Mesothelial cell of epicardium (in vitro differentiated cells): ENCODE measurements at places on chromosomes 7 and 10. TPM values are rescaled to one million over a fixed set of nuclear protein-coding genes. Genes with fewer than 3 reads are reported as not detected.

DNA sequence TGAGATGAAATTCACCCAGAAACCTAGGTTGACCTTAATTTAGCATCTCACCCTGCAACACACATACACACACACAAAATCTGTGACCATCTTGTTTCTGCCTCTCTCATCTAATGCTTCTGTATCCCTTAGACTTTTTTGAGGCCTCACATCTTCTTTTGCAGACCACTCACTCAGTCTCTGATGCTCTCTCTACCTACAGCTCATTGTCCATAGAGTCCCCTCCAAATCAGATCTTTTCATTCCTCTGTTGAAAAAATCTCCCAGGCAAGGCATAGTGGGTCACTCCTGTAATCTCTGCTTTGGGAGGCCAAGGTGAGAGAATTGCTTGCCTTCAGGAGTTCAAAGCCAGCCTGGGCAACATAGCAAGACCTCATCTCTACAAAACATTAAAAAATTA is 17.6 kb upstream of the PAX2 start:
- H3K4me3 ChIP-seq = no peak overlapping the region
- no peak for DNase-seq
- no peaks in the 10 kb centered on the region for H3K36me3 ChIP-seq
- H3K27ac ChIP-seq = no peak overlapping the region
- H3K4me1 ChIP-seq = peaks cover 34% of the 10 kb centered on the region

GRCh38 chr7:98348726-98349474 is 52.0 kb downstream of the BAIAP2L1 start:
- DNase-seq = no peak
- peaks cover under 1% of the 10 kb centered on the region for H3K4me1 ChIP-seq

DNA sequence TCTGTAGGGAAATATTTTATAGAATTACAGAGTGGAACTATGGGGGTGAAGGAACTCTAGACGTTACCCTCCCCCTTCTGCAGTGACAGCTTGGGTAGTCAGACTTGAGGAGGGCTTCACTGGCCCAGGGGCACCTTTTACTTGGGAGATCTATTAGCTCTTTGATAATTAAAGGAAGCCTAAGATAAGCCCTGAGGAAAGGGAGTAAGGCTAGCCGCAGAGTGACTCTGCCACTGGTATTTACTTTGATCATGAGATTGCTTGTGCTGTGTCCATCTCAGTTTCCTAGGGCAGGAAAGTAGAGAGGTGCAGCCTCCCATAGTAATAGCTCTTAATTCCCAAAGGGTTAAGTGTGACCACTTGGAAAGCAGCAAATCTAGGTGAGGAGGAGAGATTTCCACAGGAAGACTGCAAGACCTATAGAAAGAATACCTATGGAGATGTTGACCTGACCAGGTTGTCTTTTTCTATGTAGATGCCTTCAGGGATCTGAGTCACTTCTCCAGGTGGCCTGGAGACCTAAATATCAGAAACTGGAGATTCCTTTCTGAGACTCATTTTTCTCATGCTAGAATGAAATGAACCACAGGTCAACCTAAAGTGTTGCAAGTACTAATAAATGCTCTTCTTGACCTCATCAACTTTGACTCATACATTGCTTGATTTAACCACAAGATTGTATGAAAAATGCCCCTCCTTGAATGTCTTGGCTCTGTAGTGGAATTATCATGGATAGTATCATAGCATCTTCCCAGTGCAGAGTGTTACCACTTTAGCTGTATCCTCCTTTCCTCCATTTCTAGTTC is 447.3 kb upstream of the GHITM start:
- DNase-seq = no peak
- no peaks in the 10 kb centered on the region for H3K36me3 ChIP-seq
- no peaks in the 10 kb centered on the region for H3K27me3 ChIP-seq
- H3K4me1 ChIP-seq = no peaks in the 10 kb centered on the region

GRCh38 chr7:128155100-128155740 is 85.9 kb upstream of the LEP start:
- H3K4me1 ChIP-seq = no peaks in the 10 kb centered on the region
- peaks cover 80% of the 10 kb centered on the region for H3K27me3 ChIP-seq
- no peak overlapping the region for H3K4me3 ChIP-seq

GRCh38 chr10:88038268-88038667 is 174.8 kb downstream of the PTEN start:
- no peak overlapping the region for H3K4me3 ChIP-seq
- H3K27me3 ChIP-seq = no peaks in the 10 kb centered on the region
- no peak overlapping the region for H3K27ac ChIP-seq
- no peaks in the 10 kb centered on the region for H3K36me3 ChIP-seq

DNA sequence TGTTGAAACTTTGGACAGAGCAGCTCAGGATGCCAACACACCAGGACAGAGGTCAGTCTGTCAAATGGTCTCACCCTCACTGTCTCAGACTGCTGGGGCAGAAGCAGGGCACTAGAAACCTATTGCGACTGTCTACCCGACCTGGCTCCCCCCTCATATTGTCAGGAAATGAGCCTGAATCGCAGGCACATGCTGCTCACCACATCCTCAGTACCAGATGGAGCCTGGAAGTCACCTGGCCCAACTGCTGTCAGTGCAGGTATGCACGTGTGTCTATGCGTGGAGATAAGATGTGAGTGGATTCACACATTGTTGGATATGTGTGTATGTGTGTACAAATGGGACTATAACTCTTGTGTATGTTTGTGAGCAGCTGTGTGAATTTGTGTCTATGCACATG is 3.2 kb upstream of the CDHR1 start:
- DNase-seq = no peak
- no peaks in the 10 kb centered on the region for H3K36me3 ChIP-seq
- no peak overlapping the region for H3K27ac ChIP-seq
- H3K27me3 ChIP-seq = peaks cover 67% of the 10 kb centered on the region

GRCh38 chr10:112711366-112711765 is 238.7 kb upstream of the TCF7L2 start:
- H3K4me3 ChIP-seq = no peak overlapping the region
- peaks cover 19% of the 10 kb centered on the region for H3K4me1 ChIP-seq
- H3K36me3 ChIP-seq = peaks cover 5% of the 10 kb centered on the region
- H3K27me3 ChIP-seq = no peaks in the 10 kb centered on the region

DNA sequence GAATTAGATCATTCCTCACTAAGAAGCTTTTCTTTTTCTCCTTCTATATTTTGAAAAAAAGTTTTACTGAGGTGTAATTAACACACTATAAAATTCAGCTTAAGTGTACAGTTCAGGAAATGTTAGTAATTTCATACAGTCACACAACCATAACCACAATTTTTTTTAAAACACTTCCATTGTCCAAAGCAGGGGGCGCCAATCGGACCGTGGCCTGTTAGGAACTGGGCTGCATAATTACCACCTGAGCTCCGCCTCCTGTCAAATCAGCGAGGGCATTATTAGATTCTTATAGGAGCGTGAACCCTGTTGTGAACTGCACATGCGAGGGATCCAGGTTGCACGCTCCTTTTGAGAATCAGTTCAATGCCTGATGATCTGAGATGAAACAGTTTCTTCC is 427.1 kb downstream of the TFEC start:
- no peaks in the 10 kb centered on the region for H3K27me3 ChIP-seq
- no peaks in the 10 kb centered on the region for H3K4me1 ChIP-seq
- no peaks in the 10 kb centered on the region for H3K36me3 ChIP-seq
- H3K4me3 ChIP-seq = no peak overlapping the region

DNA sequence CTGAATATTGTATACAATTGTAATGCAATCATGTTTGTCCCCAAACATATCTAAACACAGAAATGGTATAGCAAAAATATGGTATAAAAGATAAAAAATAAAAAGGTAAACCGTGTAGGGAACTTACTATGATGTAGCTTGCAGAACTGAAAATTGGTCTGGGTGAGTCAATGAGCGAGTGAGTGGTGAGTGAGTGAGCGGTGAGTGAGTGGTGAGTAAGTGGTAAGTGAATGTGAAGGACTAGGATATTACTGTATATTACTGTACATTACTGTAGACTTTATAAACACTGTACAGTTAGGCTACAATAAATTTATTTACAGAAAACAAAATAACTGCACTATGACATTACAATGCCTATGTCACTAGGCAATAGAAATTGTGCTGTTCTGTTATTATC is 1163.2 kb upstream of the SORCS1 start:
- H3K27ac ChIP-seq = no peak overlapping the region
- peaks cover 27% of the 10 kb centered on the region for H3K4me1 ChIP-seq
- DNase-seq = no peak
- H3K27me3 ChIP-seq = peaks cover 7% of the 10 kb centered on the region
- no peaks in the 10 kb centered on the region for H3K36me3 ChIP-seq
- no peak overlapping the region for H3K4me3 ChIP-seq

RASSF4 gene
- total RNA-seq = 15.4 to 16.6 TPM (median 16.3 TPM) in 3 replicates

STEAP1B gene
- total RNA-seq = 0.29 to 0.58 TPM in 2 of 3 replicates, not detected in the other

GALNT17 gene
- total RNA-seq = 2.7 to 3.2 TPM (median 2.9 TPM) in 3 replicates

CCDC172 gene
- total RNA-seq = not detected in 3 replicates

FAM131B gene
- total RNA-seq = 5.6 to 6.1 TPM (median 5.8 TPM) in 3 replicates

OR2A42 gene
- 0.09 to 0.50 TPM (median 0.22 TPM) in 3 replicates for total RNA-seq

CACNB2 gene
- total RNA-seq = 10.0 to 13.1 TPM (median 13.0 TPM) in 3 replicates

TFEC gene
- 0.11 to 0.49 TPM (median 0.44 TPM) in 3 replicates for total RNA-seq
